ENCODE measurements at places on chromosomes 4 and X.

GRCh38 chr4:89006307-89006706 lies 50.7 kb downstream of the FAM13A start:
- DNase-seq = no peak

- DNase-seq = no peak
These were observed 2.8 kb upstream of the LIN54 start for GRCh38 chr4:83013420-83013867.

DNA sequence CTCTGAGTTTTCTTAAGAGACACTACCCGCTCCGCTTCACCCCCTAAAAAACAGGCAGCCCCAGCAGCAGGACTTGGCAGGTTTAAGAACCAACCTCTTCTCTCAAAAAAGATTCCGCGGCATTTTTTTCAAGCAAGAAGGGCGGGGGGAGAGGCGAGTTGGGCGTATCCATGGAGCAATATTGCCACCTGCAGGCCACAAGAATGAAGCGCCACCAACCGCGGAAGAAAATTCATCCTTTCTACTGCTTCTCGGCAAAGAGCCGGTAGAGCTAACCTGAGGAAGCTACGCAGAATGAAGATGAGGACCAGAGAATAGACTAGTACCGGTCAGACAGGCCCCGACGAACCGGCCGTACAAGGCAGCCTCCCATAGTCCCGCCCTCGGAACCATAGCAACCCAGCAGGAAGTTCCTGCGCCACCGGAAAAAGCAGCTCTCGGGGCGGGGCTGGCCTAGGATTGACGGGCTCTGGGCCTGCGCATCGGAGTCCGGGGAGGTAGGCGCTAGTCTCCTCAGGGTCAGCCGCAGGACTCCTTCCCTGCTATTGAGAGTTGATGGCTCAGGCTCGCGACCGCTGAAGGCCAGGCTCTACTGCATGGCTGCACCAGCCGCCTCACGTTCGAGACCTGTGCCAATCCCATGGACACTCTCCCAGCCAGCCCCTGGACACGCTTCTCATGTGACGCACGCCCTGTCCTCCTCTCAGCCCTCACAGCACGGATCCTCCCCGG lies 76.9 kb downstream of the MAGED4 start:
- peak; percentile 78 for DNase-seq

DNA sequence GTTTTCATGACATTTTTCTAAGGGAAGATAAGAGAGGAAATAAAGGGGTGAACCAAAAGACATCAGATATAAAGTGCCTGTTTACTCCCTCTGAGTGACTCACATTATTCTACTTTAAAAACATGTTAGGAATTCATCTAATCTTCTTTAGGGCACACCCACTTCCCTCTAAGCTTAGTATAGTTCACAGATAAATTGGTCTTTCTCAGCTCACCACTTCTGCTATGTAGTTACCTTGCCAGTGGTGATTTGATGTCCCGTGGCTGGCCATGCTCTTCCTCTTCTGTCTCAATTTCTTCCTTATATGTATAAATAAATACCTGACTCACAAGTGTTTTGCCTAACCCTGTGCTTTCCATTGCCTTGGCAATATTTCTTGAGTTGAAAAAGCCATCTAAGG lies 96.8 kb downstream of the PDLIM5 start:
- no peak for DNase-seq

GRCh38 chrX:75273483-75273882 lies 402 bp upstream of the UPRT start:
- no peak for DNase-seq

DNA sequence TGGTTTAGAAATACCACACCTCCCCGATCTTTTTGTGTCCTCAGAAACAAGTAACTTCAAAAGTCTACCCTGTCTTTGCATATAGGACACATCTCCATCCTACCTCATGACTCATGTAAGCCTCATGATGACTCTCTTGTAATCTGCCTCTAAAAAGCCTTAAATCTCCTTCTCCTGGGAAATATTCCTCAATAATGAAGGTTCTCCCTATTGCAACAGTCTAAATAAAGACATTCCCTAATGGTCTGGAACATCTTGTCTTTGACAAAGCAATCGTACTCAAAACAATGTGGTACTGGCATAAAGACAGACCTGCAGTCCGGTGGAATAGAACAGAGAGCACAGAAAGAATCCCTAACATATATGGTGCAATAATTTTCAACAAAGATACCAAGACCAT lies 257.7 kb downstream of the OPHN1 start:
- no peak for DNase-seq
